ENCODE measurements at places on chromosomes 12 and 14.

GRCh38 chr12:110466791-110467190, 1.3 kb downstream of the GPN3 start:
- DNase-seq: no peak

DNA sequence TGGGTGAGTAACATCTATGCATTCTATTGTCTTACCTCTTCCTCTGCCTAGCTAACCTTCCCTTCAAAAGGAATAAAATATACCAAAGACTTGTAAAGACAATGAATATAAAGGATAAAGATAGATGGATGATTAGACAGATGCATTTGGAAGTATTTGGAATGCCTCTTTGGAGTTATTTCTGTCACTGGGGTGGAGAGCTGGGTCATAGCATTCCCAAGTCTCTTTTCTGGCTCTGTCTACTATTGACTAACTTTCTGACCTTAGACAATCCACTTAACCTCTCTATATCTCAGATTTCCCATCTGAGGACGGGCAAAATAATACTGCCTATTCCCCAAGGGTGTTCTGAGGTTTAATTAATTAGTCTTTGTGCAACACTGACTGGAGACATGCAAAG, 517.4 kb downstream of the DIO2 start:
- DNase-seq: no peak

DNA sequence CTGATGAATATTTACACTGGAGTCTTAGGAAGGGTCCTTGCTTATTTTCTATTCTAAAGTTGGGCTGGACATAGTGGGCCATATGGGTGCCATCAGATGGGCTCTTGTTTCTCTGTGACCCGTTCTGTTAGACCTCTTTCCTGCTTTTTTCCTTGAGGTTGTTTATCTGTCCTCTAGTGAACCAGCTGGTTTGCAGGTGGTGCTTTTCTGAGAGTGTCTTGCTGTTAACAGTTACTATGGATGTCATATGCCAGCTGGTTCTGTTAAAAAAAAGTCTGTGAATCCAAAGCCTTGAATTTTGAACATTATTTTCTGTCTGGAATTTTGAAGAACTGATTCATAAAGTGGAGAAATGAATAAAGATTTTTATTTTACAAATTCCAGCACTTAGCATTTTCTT, 29.2 kb downstream of the ZC3H14 start:
- no peak for DNase-seq

DNA sequence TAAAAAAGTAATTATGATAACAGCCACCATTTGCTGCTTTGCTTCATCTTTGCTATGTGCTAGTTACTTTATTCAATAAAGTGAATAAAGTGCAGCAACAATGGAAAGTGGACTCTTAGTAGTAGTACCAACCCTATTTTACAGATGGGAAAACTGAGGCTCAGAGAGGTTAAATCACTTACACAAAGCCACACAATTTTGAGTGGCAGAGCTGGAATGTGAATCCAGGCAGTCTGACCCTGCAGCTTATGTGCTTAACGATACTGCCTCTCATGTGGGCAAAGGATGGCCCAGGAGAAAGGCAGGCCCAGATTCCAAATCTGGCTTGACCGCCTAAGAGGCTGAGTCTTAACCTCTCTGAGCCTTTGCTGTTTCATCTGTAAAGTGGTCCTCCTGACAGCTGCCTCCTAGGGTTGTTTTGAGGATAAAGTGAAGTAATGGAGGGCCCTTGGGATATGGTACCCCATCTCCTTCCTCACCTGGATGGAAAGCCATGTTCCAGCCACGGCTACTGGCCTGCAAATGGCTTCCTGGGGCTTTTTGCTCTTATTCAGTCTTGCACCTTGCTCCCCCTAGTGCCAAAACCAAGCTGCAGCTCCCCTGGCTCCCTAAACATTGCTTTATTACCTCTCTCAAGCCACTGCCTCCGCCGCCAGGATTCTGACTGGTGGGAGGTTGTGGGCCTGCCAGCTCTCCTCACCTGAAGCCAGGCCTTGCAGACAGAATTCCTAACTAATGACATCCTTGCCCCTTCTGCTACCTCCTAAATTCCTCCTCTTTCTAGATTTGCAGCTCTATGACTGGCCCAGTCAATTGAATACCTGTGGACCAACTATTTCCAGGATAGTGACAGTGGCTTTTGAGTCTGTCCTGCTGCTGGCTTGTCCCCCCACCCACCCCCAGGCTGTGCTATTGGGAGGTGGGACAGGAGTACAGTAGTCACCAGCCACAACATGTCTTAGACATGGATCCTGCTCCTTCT, 283.3 kb upstream of the PWP1 start:
- DNase-seq: peak; percentile 85
